ENCODE measurements at places on chromosomes 4 and X.

GRCh38 chrX:52015794-52016193 is 53.2 kb downstream of the MAGED4B start:
- DNase-seq, result no peak

DNA sequence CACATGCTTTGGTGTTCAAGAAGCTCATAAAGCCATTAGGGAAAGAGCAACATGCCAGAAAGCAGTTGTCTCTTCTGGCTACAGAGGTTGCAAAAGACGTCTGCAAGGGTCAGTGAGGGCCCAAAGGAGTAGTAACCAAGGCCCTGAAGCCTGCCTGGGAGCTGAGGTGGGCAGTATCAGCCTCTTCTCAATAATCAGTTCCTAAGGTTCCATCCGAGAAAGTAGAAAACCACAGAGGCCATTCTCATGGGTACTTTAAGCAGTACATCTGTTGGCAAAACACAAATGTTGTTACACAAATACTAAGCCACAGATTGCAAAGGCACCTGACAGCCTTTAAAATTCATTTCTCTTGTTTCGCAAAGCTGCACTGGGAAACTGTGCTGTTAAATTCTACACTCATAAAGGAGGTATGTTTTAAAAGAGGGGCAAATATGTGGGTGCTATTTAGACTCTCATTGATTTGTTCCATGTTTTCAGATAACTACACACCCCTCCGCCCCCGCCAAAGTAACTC is 37.7 kb downstream of the MECP2 start:
- no peak for DNase-seq

DNA sequence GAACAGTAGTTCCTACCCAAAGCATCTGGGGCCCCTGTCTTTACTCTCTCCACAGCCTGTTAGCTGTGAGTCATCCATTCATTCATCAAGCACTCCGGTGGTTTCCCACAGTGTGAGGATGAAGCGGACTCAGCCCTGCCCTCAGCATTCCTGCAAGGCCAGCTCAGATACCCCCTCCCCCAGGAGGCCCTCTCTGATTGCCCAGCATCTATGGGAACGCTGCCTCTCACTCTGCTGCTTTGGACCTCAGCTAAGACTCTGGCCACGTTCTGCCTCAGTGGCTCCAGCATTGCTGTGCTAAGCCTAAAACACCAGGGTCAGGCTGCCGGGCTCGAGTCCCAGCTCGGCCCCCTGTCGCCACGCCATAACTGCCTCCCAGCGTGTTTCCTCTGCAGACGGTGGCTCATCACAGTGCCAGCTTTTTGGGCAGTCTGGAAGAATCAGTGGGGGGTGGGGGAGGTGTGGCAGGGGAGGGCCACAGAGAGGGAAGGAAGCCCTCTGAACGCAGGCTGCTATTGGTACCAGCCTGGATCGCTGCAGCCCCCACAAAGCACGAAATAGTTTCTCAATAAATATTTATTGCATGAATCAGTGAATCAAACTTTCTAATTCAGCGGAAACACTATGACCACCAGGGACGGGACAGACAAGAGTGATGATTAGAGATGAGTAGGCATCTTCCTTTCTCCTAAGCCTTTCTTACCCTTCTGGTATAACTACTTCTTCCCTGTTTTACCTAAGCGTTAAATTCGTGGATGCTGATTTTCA is 74.4 kb downstream of the SORCS2 start:
- DNase-seq, result no peak

DNA sequence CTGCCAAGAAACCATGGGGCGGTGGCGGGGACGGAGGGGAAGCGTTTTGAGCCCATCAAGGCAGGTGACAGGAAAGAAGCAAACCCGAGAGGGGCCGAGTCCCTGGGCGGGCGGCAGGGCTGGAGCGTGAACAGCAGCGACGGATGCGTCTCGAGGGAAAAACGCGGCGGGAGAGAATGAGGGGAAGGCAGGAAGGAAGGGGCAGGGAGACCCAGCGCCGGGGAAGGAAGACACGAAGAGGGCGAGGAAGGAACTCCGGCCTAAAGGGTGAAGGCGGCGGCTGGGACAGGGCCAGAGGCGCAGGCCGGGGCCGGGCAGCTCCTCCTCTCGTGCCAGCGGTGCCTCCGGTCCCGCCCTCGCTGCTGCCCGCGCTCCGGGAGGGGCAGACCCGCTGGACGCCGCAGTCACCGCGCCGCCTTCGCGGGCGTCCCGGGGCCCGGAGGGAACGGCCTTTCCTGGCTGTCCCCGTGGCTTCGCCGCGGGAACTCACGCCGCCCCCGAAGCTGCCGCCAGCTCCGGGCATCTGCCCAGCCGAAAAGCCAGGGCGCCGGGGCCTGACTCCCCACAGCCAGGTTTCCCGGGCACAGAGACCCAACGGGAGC is 751 bp upstream of the RGS12 start:
- DNase-seq, result no peak

GRCh38 chr4:42416017-42416416 is 18.7 kb downstream of the SHISA3 start:
- no peak for DNase-seq

GRCh38 chrX:22536746-22537304 is 264.1 kb downstream of the CBLL2 start:
- no peak for DNase-seq

- DNase-seq, result no peak
Observed at GRCh38 chr4:123412700-123413512, 16.3 kb downstream of the SPRY1 start.

- no peak for DNase-seq
Observed at GRCh38 chrX:1411326-1411725, 19.4 kb upstream of the SLC25A6 start.

DNA sequence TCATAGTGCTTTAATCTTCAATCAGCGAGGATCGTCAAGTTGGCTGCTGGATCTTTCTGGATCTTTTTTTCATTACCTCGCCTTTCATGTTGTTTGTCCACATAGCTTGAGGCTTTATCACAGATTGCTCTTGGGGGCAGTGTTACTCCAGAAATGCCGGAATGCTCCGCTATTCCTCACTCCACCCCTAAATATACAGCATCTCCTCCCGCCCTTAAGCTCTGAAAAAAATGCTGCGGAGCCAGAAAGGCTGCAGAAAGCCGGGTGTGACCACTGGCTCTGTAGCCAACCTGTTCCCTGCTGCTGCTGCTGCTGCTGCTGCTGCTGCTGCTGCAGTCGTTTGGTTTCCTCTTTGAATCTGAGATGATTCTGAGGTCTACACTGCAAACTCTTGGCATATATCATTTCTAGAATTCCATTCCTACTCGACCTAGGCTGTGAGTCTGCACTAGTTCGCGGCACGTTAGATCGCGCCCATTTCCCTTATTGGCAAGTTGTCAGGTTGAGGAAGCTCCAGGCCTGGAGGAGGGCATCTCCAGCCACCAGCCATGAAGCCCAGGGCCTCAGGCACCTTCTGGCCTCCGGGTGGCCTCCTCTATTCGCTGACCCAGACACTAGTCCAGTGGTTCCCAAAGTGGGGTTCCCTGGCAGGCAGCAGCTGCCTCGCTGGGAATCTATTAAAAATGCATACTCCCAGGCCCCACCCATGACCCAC is 34.2 kb downstream of the WDR13 start:
- peak; percentile 20 for DNase-seq

DNA sequence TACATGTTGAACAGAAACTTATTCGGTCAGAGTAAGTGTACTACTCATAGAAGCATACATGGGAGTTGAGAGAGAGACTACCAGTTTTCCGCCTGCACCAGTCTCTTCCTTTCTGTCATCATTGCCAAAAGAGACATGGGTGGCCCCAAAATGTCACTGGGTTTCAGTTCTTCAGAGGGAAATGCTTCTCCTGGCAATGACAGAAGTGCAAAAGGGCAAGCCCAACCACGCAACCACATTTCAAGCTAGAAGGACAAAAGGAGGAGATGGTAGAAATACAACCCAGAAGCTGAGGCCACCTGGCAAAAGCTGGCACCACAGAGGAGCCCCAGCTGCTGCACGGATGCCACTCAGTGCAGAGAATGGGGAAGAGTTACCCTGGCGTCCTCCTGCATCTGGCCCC is 320.1 kb downstream of the BCOR start:
- DNase-seq, result no peak
